ENCODE measurements at places on chromosomes 4 and X.

- DNase-seq, result no peak
These were observed at the start of gene SMR3B for GRCh38 chr4:70382691-70383181. SMR3B (plus strand) TSS chr4:70383131; CDS start chr4:70384511, 1,380 bp downstream.

DNA sequence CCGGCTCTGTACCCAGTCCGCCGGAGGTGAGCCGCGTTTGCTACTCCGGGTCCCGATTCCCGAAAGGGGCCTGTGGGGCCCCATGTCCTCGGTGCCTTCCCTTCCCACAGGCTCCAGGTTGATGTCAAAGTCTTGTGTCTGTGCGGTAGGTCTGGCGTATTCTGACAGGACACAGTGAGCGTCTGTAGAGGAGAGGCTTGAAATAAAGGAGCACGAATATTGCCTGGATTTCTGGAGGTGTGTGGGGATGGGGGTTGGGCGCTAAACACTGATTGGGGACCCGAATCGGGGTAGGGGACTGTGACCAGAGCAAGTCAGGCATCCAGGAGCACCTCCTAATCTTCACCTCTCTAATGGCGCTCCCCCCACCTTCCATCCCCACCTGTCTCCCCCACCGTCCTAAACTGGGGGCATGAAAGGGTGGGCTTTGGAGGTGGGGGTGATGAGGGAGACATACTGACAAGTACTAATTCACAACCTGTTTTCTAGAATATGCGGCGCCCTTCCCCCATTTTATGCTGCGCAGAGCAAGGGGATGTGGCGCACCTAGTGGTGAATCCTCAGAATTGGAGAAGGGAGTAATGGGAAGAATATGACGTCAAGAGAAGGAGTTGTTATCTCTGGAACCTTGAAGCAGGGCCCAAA lies 855 bp downstream of the GPRASP2 start:
- DNase-seq, result no peak

DNA sequence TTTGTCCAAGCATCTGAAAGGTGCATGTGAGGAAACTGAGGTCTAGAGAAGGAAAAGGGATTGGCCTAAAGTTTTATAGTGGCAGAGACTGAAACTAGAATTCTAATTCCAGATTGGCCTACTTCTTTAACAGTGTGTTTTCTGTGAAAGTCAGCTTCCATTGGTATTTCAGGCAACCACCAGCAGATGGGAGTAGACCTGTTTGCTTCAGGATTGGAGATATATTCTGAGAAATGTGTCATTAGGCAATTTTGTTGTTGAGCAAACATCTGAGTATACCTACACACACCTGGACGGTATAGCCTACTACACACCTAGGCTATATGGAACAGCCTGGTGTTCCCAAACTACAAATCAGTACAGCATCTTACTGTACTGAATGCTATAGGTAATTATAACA lies 207.3 kb upstream of the RADX start:
- no peak for DNase-seq

DNA sequence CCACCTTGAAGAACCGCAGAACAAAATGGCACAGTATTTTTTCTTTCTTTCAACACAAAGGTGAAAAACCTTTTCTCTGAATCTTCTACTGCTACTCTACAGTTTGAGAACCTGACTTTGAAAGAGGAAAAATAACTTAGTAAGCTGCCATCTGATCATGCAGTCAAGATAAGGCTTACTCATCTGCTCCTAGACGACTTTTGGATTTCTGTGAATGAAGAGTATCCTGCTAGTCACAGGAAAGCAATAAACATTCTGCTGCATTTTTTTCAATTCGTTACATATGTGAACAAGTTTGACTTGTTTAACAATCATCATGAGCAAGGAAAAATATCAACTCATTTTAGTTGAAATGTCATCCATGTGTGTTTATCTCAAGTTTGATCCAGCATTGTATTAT lies 25.2 kb downstream of the TIGD2 start:
- DNase-seq, result no peak

DNA sequence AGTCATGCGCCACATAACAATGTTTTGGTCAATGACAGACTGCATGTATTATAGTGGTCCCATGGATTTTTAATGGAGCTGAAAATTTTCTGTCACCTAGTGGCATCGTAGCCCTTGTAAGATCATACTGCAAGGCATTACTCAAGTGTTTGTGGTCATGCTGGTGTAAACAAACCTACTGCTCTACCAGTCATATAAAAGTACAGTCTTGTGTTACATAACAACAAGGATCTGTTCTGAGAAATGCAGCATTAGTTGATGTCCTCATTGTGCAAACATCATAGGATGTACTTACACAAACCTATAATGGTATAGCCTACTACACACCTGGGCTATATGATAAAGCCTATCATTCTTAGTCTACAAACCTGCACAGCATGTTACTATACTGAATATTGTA lies 34.6 kb downstream of the COX18 start:
- DNase-seq, result no peak

Data from mucosa of descending colon (tissue), 3 donors.